ENCODE measurements at places on chromosomes 4 and X. TPM values are rescaled to one million over a fixed set of nuclear protein-coding genes. Genes with fewer than 3 reads are reported as not detected.

Gene XAGE1B
- 0.44 TPM for total RNA-seq

Gene TRPC3
- total RNA-seq = 0.93 TPM

Gene SLC10A4
- 0.49 TPM for total RNA-seq

Gene SPIN2A
- total RNA-seq = 3.4 TPM

Gene CFAP99
- total RNA-seq = not detected

Gene FAT1
- total RNA-seq = 139 TPM

Gene MAGEA2B
- total RNA-seq = not detected

Gene TADA2B
- 15.9 TPM for total RNA-seq

Gene UCP1
- not detected for total RNA-seq

Gene ODAPH
- not detected for total RNA-seq

Gene MTCP1
- total RNA-seq = 15.6 TPM

Gene RTL3
- total RNA-seq = 1.3 TPM

Gene TMEM154
- total RNA-seq = 0.66 TPM

Gene TLR10
- total RNA-seq = 0.27 TPM

Gene SLC4A4
- 14.9 TPM for total RNA-seq

Gene NDP
- 1.3 TPM for total RNA-seq

Gene TCEAL5
- 2.9 TPM for total RNA-seq

Gene WDR17
- total RNA-seq = 0.22 TPM

Gene TMLHE
- 19.3 TPM for total RNA-seq

Gene IL2
- not detected for total RNA-seq

Gene WNK3
- total RNA-seq = 4.3 TPM

Gene ASB9
- 3.6 TPM for total RNA-seq

Gene ZNF157
- total RNA-seq = 0.35 TPM

Gene PNMA6F
- not detected for total RNA-seq

Gene UGT2B7
- 0.31 TPM for total RNA-seq

Gene RP2
- 5.8 TPM for total RNA-seq

Gene TMEM271
- total RNA-seq = 0.04 TPM

Gene ACE2
- 0.04 TPM for total RNA-seq

Gene CT45A10
- not detected for total RNA-seq

Gene AMOT
- 17.6 TPM for total RNA-seq

Gene GAGE12J
- not detected for total RNA-seq

Gene FAM9C
- not detected for total RNA-seq

Gene ZGRF1
- 13.8 TPM for total RNA-seq

Gene GAB1
- 31.7 TPM for total RNA-seq

Gene TREX2
- total RNA-seq = 0.49 TPM

Gene MAGED4B
- total RNA-seq = 30.1 TPM

Gene MAGEB6B
- total RNA-seq = not detected

Gene FRMD7
- total RNA-seq = 1.3 TPM

Gene FAM114A1
- total RNA-seq = 77.9 TPM

Gene ZNF711
- total RNA-seq = 20.7 TPM

Gene PITX2
- total RNA-seq = 23.4 TPM

Gene HPSE
- total RNA-seq = 0.18 TPM
